ENCODE measurements at places on chromosomes 1 and 21.

DNA sequence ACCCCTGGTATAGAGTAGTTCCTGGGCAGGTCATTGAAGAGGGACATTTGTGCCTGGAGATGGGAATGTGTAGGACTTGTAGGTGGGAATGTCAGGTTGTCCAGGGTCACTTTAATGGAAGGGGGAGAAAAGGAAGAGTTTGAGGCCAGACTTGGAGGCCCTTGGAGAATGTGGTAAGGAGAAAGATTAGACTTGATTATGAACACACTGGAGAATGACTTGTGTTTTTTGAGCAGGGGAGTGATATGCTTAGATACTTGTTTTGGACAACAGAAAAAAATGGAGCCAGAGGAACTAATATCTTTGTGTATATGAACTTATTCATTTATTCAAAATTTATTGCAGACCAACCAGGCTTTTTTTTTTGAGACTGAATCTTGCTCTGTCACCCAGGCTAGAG lies 17.9 kb downstream of the ELAPOR1 start:
- no peak for DNase-seq

DNA sequence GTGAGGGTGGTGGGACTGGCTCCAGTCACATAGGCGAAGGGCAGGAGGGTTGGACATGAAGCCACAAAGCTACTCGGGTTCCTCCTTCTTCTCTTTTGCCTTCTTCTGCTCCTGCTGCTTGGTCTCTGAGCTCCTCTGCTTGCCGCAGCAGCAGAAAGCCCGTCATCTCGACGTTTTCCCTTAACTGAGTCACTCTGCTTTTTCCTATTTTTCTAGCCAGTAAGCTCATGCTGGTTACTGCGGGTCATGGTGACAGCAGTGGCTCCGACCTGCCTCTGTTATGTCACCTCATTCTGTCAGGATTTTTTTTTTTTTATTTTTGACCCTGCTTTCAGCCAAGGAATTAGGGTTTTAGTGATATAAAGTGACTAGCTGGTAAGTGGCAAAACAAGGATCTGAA lies 2.6 kb upstream of the FMOD start:
- no peak for DNase-seq

DNA sequence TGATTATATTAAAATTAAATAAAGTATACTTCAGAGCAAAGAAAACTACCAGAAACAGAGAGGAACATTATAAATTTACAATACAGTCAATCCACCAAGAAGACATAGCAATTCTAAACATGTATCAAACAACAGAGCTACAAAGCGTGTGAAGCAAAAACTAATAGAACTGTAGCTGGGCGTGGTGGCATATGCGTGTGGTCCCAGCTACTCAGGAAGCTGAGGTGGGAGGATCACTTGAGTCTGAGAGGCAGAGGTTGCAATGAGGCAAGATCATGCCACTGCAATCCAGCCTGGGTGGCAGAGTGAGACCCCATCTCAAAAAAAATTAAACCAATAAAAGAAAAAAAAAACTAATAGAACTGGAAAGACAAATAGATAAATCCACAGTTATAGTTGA lies 12.3 kb downstream of the CCDC185 start:
- no peak for DNase-seq

GRCh38 chr21:42040411-42041180 lies 30.4 kb upstream of the ZBTB21 start:
- no peak for DNase-seq

DNA sequence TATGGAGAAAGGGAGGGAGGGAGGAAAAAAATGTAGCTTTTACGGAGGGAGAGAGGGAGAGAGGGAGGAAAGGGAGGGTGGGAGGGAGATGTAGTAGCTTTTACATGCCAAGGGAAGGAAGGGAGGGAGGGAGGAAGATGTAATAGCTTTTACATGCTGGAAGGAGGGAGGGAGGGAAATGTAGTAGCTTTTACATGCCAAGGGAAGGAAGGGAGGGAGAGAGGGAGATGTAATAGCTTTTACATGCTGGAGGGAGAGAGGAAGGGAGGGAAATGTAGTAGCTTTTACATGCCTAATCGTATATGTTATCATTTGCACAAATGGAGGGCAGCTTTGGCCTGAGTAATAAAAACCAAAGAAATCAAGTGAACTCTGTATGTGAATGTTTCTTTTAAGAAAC lies 35.6 kb downstream of the EEIG2 start:
- DNase-seq, result no peak

GRCh38 chr1:93904228-93904627 lies 5.0 kb downstream of the GCLM start:
- no peak for DNase-seq

DNA sequence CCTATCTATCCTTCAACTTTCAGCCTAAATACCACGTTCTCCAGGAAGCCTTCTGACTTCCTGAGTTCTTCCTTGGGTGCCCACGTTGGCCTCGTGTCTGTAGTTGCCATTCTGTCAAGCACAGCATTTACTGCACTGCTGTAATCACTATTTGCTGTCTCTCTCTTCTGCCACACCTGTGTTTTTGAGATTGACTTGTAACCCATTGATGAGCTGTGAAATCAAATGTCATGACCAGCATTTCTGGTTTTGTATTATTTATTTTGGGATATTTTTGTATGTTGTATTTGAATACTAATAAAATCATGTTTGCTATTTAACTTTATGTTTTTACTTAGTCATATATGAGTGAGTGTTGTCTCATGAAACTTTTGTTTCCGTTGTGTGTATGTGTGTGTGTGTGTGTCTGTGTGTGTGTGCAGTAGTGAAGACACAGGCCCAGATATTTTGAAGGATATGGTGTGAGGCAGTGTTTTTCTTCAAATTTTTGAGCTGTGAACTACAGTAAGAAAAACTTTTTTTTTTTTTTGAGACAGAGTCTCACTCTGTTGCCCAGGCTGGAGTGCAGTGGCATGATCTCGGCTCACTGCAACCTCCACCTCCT lies 126.2 kb upstream of the SERBP1 start:
- DNase-seq, result no peak

GRCh38 chr1:43329995-43330751 lies 7.4 kb upstream of the MPL start:
- DNase-seq, result no peak

- DNase-seq, result no peak
Measured at GRCh38 chr1:11194407-11195176, 5.4 kb downstream of the ANGPTL7 start.

GRCh38 chr1:110254604-110255391 lies 44.7 kb downstream of the KCNC4 start:
- DNase-seq, result no peak

- DNase-seq, result no peak
Measured at GRCh38 chr1:168794057-168794456, 65.1 kb upstream of the DPT start.

DNA sequence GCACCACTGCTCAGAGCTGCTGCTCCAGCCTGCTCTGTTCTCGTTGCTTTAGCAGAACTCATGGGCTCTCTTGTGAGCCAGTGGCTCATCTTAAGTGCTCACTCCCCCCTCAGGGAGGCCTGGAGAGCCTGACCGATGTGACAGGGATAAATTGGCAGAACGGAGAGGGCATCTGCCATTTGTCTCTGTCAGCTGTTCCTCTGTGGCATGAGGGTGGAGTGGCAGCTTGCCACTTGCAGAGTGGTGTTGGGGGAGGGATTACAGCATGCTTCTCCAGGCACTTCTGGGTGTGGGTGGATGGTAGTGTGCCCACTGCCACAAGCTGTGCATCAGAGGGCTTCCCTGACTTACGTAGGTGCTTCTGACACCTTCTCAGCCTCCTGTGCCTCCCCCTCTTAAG lies 229.5 kb downstream of the PAPPA2 start:
- peak; percentile 93 for DNase-seq

DNA sequence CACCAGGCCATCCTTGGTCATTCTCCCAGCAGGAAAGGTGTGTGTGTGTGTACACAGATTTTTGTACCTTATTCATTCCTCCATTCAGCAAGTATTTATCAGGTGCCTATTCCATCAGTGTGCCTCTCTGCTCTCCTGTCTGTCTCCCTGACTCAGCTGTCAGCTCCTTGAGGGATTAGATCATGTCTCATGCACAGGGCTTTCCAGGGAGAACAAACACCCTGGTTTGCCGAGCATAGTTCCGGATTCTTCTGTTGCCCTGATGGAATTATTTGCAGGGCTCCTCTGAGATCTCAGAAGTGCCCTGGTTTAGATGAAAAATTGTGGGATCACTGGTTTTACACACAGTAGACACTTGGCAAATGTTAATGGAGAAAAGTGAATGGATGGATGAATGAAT lies 8.1 kb upstream of the SDHB start:
- no peak for DNase-seq

DNA sequence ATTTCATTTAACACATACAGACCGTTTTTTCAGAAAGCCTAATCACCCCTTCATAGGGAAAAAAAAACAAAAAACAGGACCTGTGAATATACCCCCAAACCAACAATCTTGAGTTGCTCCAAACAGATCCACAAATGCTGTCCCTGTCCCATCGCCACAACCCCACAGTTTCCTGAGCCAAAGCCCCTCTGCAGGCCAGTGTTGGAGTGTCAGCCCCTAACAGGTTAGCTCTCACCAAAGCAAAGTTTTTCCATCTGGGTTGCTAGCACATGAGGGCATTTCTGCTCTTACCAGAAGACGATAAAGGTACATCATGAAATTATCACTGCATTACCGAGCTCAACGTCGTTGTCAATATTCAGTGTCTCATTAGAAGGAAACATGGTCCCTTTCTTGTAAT lies 40.8 kb downstream of the MCOLN2 start:
- no peak for DNase-seq

GRCh38 chr1:88490676-88491075 lies 193.4 kb upstream of the PKN2 start:
- no peak for DNase-seq

DNA sequence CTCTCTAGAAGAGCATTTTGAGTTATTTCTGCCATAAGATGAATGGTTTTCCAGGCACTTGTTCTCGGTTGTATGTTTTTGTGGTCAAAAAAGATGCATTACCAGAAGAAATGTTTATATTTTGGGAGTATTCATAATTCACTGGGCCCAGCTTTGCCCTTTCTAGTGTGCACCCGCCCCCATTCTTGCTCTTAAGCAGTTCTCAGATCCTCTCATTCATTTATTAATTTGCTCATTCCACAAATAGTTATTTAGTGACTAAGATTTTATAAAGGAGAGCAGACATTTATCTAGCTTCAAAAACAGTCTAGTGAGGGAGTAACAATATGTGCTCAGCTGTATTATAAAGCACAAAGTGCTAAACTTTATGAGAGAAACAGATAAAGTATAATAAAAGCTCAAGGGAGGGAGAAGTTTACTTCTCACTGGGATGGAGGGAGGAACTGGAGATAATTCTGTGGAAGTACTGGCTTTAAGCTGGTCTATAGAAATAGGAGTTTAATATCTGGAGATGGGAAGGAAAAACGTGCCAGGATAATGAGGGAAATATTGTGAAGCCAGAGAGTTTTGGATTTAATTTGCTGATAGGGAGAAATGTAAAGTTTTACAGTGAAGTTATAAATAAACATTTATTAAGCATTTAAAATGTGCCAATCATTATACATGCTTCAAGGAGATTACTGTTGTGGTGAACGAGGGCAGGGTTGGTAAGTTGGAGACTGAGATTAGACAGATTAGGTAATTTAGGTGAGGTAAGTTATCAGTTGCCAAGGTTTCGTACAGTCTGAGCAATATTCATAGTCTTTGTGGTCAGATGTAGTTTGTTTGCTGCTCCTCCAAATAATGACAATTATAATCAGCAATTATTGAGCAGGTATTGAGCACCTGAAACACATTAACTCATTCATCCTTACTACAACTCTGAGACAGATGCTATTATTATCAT lies 9.1 kb upstream of the MACF1 start:
- no peak for DNase-seq

- peak; percentile 43 for DNase-seq
Measured at GRCh38 chr1:183234660-183235476, 48.8 kb downstream of the LAMC2 start.

DNA sequence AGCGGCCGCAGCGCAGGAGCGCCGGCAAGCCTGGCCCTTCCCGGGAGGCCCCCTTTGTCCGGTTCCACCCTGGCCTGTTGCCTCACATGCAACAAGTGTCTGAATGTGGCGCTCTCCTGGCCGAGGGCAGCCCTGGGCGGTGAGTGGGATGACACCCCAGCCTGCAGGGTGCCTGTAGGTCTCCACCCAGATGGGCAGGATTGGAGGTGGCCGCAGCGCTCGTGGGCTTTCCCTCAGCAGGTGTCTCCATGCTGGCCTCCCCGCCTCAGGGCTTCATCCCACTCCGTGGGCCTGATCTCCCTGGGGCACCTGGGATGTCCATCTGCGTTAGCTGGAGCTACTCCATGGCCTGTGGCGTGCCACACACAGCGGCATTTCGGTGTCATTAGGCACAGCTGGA lies 1.5 kb downstream of the MIB2 start:
- no peak for DNase-seq

DNA sequence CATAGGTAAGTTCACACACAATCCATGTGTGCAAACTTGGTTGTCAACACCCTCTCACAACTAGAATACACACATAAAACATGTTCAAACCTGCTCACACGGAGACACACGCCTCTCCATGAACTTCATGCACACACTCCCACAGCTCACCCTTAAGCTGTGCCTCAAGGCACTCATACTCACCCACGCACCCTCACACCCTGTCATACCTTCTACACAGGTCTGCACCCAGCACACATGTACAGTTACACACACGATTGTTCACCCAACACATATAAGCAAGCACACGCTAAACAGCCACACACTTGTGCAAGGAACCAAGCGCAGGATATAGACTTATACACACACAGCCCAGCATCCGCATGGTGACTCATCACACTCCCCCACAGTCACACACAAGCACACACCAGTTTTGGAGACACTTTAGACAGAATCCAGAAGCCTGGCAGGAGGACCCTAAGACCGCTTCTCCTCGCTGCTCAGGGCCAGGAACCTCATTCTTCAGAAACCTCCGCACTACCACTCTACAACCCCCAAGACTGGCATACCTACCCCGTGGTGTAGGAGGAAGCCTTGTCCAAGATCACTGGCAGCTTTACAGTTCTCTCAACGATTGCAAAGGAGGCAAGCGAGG lies 58.7 kb upstream of the ZC3H12A start:
- no peak for DNase-seq

Data from NCI-H524 (cell line).